Fibroblast of upper back skin (primary cell): ENCODE measurements at places on chromosomes 3 and 15.

GRCh38 chr15:68375716-68376220, 56.2 kb downstream of the ITGA11 start:
- no peak for DNase-seq

- DNase-seq = no peak
These were observed 89.3 kb upstream of the CCDC80 start for GRCh38 chr3:112730210-112730609.

DNA sequence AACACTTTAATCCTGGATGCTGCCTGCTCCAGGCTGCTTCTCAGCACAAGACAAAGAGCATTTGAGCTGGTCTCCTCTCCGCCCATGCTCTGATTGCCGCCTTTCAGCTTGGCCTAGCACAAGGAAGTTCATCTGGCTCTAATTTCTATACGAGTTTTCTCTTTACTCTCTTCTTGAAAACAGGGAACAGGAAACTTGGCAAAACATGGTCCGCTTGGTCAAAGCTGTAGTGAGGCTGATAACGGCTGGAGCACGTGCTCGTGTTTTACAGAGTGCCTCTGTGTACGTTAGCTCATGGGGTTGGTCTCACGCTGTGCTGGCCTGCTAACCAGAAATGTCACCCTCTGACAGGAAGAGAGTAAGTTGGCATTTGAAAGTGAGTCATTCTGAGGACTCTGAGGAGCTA, 19.2 kb downstream of the RARRES1 start:
- DNase-seq = peak; percentile 48

GRCh38 chr3:169327546-169328356, 335.8 kb downstream of the MECOM start:
- no peak for DNase-seq

GRCh38 chr3:150970665-150971324, 1.7 kb downstream of the CLRN1 start:
- DNase-seq = peak; percentile 77

- no peak for DNase-seq
These were observed 238.6 kb upstream of the TPM1 start for GRCh38 chr15:62803856-62804400.
